ENCODE measurements at places on chromosomes 12 and 14. TPM values are rescaled to one million over a fixed set of nuclear protein-coding genes. Genes with fewer than 3 reads are reported as not detected.

GRCh38 chr12:12376646-12377448 is 20.0 kb downstream of the BORCS5 start:
- no peak for DNase-seq

DNA sequence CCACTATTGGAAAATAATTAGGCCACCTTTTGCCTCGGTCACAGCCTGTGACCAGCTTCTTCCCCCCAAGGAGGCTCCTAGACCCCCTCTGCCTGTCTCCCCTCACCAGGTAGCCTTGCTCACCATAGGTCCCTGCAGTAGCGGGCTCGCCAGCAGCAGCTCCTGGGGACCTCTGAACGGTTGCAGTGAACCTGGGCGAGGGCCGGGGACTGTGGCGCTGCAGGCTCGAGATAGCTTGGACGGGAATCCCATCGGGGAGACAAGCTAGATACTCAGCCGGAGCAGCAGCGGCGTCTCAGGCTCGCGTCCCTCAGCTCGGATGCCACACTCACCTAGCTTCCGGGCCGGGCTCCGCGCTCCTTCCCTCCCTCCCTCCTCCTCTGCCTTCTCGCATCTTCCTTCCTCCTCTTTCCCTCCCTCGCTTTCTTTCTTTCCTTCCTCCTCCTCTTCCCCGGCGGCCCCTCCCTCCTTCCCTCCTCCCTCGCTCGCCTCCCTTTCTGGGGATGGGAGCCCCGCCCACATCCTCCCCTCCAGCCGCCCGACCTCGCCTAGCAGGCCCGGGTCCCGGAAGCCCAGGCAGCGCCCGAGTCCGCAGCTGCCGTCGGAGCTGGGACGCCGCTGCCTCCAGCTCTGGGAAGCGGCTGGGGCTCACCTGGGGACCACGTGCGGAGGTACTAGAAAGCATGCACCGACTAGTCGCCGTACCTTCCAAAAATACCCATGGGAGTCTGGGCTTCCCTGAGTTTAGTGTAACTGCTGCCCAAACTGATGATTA is at the start of gene BMP4:
BMP4 (minus strand) TSS at position 399 of the 775 bp plus-strand sequence. CDS start 4,603 bp downstream, outside the sequence.
- no peak for DNase-seq

DNA sequence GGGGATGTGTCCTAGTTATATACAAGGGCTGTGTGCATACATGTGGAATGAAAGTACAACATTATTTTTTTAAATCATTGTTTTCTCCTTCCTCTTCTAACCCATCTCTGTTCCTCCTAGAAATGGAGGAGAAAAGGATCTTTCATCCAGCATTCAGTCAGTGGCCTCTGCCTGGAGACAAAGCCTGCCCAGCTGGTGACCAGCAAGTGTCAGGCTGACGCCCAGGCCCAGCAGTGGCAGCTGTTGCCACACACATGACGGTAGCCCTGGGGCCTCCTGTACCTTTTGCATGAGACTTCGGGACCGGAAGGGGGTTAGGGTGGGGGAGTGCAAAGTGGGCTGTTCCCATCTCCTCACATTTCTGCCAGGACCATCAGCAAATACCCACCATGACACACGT is 46.2 kb downstream of the ERH start:
- no peak for DNase-seq

DNA sequence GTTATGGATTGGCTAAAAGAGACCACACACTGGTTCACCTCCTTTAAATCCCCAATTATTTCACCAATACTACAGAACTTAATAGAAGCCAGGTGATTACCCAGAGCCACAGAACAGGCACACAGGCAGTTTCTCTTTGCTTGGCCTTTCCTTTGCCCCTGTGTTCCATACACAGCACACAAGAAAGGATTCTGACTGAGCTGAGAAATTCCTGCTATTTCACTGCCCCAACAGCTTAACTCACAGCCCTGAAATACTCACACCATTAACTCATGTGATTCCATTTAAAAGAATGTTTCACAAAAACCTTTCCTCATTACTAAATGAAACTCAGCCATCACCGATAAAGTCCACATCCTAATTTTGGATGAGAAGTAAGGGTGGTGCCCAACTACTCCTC is 133.6 kb downstream of the MED13L start:
- DNase-seq, result no peak

- no peak for DNase-seq
Measured at GRCh38 chr12:66275040-66275439, 27.3 kb upstream of the HELB start.

PLEK2 gene
- 0.64 TPM for total RNA-seq

KLRC4 gene
- not detected for total RNA-seq

Data from mesenteric fat pad (tissue), 1 donor.